ENCODE measurements at places on chromosomes 3 and 15. TPM values are rescaled to one million over a fixed set of nuclear protein-coding genes. Genes with fewer than 3 reads are reported as not detected.

The CIDEC gene
- 4.0 TPM for total RNA-seq

DNA sequence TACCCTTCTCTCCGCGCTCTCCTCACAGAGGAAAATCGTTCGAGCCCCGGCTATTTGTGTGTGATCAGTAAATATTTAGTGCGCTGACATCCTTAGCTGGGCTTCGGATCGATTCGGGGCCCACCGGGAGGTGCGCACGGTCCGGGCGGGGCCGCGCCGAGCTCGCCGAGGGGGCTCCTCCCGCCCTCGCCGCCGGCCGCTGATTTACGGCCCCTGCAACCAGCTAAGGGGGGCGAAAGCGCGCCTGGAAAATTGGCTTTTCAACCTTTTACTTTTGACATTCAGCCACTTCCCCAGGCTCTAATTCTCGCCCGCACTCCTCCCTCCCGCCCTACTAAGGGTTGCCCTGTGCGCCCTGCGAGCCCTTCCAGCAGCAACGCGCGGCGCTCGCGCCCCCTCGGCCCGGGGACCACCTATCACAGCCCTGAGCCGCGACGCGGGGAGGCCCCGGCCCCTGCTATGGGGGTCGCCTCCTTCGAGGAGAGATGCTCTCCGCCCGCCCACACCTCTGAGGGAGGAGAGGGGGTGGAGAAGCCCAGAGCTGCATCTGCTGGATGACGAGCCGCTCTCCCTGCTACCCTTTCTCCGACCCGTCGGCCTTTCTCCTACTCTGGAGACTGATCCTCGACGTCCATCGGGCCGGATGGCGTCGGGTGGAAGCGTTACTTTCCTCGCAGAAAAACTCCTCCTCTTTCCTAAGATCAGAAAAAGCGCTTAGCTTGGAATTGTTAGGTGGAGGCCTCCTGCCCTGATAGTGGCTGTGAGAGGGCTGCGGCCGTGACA, 7.8 kb upstream of the NR2F2 start:
- peak; percentile 48 for DNase-seq

GRCh38 chr3:117302428-117302827, 592.8 kb downstream of the TUSC7 start:
- DNase-seq = no peak

The NCBP2 gene
- 29.4 TPM for total RNA-seq

- no peak for DNase-seq
Observed at GRCh38 chr3:171365489-171365888, 94.7 kb downstream of the TNIK start.

The CLDND1 gene
- 72.5 TPM for total RNA-seq

GRCh38 chr3:112894258-112894657, 47.6 kb upstream of the CD200R1L start:
- DNase-seq = no peak

- DNase-seq = no peak
Observed at GRCh38 chr3:122677216-122677615, 3.4 kb upstream of the PARP14 start.

DNA sequence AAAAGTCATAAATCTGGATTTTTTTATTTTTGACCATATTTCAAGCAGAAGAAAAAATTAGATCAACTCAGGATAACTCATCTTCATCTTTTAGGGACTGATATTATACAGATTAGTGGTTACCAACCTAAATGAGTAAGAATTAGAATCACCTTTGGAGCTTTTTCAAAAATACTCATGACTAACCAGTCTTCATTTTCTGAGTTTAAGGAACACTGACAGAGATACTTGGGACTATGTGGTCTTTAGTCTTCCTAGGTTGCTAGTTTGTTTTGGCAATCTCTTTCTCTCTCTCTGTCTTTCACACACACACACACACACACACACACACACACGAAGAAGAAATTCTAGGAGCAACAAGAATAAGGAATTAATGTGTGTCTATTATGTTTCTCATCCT, 50.1 kb downstream of the TMOD3 start:
- DNase-seq = no peak

The CHRD gene
- total RNA-seq = 7.8 TPM

The GCHFR gene
- 6.5 TPM for total RNA-seq

DNA sequence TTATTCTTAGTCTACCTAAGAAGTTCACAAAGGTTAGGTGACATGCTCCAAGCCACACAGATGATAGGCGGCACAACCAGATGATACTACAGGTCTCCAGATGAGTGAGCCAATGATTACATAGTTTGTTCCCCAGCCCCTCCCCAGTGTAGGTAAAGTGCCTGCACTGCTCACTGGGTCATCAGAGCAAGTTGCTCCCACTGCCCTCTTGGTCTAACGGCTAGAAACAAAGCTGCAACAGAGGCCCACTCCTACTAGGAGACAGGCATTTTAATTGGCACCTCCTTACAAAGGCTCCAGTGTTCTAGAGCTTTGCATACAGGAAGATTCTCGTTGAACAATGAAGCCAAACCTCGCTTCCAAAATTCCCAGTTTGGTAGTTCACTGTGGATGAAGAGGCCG, 47.3 kb downstream of the TMEM44 start:
- DNase-seq = no peak

The IL12A gene
- total RNA-seq = 0.91 TPM

GRCh38 chr3:134229038-134229437, 21.6 kb downstream of the RYK start:
- no peak for DNase-seq

DNA sequence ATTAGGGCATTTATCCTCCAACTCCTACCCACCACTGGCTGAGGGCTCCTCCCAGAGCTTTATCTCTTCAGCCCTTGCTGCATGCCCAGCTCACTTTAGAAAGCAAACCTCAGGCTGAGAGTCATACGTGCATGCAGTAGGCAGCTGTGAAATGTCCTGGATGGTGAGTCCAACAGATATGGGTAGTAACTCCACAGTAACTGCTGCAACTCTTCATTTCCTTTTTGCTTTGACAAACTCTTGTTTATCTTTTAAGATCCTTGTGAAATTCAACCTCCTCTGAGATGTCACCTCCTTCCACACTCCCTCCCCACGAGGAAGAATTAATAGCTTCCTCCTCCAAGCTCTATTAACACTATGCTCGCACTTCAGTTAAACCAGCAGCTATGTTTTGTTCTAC, 35.9 kb upstream of the CTNNB1 start:
- DNase-seq = no peak

The CYP8B1 gene
- not detected for total RNA-seq

DNA sequence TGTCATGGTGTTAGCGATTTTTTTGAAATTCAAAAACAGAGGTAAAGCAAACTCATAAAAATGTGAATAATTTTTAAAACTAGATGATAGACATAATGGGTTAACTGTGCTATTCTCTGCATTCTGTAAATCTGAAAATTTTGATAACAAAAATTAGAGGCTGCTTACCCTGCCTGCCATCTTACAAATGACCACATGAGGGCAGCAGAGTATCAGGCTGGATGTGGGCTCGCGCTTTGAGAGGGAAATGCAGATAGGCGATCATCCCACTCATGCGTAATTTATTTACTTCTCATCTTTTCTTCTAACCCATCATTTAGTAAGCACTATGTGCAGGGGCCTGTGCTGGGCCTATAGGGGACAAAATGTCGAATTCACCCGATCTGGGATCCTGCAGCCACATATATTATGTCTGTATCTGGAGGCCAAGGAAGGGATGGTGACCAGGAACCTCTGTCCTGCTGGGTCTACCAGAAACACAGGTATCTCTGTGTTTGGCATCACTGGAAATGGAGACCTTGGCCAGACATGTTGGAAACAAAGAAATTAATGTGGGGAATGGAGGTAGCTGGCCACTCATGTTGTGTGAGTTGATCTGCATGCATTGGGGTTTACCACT, 7.8 kb upstream of the RAD18 start:
- no peak for DNase-seq

DNA sequence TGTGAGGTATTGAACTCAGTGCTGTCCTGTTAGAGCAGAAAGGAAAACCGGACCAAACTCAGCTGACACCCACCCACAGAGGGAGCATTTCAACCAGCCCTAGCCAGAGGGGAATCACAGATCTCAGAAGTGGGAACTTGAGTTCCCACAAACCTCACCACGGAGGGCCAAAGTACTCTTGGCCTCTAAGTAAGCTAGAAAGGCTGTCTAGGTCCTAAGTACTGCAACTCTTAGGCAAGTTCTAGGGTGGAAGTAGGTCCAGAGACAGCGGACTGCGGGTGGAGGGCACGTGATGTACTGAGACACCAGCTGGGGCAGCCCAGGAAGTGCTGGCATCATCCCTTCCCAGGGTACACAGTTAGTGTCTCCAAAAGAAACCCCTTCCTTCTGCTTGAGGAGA, 34.1 kb downstream of the EOMES start:
- no peak for DNase-seq

- no peak for DNase-seq
Observed at GRCh38 chr3:133880886-133881455, 14.7 kb downstream of the RAB6B start.

DNA sequence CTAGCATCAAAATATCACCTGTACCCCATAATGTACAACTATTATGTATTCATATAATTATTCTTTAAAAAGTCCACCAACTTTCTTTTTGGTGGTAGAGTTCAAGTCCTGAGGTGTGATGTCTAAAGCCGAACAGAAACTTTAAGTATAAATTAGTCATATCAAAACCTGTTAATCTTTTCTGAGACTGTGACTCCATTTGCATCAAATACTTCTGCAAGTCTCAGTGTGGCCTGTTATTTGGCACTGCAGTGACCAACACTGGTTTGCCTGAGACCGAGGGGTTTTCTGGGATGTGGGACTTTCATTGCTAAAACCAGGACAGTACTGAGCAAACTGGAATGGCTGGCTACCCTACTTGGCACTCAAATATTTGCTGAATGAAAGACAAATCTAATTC, 7.3 kb downstream of the NGLY1 start:
- DNase-seq = no peak

DNA sequence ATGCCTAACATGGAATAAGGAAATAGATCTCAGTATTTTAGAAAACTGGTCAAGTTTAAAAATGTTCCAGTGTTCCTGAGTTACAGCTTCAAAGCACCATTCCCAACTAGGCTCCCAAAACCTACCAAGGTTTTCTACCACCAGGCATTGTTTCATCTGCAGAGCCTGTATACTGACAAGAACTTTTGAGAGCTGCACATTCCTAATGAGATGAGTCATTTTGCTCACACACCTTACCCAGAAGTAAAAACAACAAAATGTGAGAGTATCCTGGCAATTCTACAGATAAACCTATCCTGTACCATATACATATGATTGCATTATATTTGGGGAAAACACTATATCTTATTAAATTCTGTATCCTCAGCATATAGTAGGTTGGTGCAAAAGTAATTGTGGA, 90.7 kb downstream of the ATP8B4 start:
- no peak for DNase-seq

DNA sequence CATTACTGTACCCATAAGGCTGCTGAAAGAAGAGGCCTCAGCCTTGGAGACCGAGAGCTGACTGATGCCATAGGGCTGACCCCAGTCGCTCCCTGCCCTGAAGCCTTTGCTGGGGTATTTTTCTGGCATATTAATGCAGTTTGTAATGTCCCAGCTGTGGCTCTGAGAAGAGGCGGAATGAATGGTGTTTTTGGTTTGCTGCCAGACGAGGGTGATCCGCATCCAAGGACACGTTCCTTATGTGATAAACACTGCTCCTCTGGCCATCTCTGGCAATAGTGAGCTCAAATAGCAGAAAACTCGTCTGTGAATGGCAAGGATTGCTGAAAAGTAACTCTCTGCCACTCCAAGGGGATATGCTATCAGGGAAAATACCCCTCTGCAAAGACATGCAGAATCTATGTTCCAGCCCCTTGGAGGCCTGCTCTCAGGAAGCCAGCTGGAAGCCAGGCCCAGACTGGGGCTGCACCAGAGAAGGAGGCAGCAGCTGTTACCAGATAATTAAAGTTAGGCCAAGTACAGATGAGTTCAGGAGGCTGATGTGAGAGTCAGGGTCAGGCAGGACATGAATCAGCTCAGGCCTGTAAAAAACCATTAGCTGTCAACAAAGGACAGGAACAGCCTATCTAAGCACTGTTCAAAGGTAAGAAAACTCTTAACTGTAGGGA, 28.9 kb upstream of the KLHL6 start:
- peak; percentile 72 for DNase-seq

The TTC21A gene
- total RNA-seq = 2.0 TPM

The GABRG3 gene
- not detected for total RNA-seq

- DNase-seq = no peak
Observed at GRCh38 chr15:77550301-77551251, 82.1 kb downstream of the LINGO1 start.

GRCh38 chr3:32757618-32758374, 60.0 kb upstream of the TRIM71 start:
- no peak for DNase-seq

- no peak for DNase-seq
Observed at GRCh38 chr3:135383301-135383700, 582.2 kb upstream of the PPP2R3A start.

- DNase-seq = no peak
Observed at GRCh38 chr3:112751564-112752512, 94.8 kb downstream of the CD200R1L start.

DNA sequence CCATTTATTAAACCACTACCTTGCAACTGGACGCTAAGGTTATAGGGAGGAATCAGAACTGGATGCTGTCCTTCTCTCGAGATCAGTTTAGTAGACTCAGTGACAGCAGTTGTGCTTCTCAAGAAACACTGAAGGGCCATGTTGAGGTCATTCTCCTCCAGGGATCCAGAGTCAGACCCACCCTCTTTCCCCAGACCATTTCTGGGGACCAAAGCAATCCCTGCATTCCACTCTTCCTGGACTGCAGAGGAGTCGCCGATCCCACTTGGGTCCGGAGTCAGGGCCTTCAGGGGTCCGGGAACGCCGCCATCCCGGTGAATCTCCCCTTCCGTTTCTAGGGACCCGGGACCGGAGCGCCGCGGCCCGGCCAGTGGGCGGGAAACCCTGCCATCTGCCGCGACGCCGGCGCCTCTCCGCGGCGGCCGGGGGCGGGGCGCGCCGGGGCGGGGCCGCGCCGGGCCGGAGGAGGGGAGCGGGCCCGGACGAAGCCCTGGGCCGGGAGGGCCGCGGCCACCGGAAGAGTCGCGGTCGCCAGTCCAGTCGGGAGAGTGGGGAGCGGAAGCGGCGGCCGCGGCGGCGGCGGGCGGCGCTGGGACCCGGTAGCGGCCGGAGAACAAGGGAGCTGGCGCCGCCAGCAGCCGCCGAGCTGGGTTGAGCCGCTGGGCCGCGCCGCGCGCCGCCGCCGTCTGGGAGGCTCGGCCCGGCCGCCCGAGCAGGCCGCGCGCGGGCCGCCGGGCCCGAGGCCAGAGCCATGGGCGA, at the start of gene DVL3:
Gene DVL3 (plus strand): TSS at position 493 of the 759 bp plus-strand sequence. CDS start 259 bp downstream, at position 752.
- peak; percentile 88 for DNase-seq

- DNase-seq = no peak
Observed at GRCh38 chr15:64665179-64665578, 110.2 kb downstream of the RBPMS2 start.

DNA sequence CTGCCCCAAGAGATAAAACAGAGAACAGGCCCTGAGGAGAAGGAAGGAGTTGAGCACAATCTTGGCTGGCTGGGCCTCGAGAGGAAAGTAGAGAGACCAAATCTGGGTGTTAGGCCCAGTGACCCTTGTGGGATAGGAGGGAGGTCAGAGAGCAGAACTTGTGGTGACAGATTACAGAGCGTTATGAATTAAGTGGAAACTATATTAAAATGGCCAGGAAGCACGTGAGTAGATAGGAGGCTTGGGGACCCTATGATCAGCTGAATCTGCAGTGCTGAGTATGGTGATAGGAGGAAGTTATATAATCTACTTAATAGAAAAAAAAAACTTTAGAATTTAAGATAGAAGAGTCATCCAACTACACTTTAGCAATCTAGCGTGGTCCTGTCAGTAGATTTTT, 30.0 kb downstream of the ST6GAL1 start:
- no peak for DNase-seq

The MME gene
- 3.2 TPM for total RNA-seq

- no peak for DNase-seq
Observed at GRCh38 chr15:55824857-55825613, 82.1 kb upstream of the PRTG start.

GRCh38 chr3:172815857-172816256, 65.3 kb downstream of the ECT2 start:
- no peak for DNase-seq

All from Right ventricle myocardium superior (tissue), 1 donor.